OCI-M1 (cell line): ENCODE measurements at places on chromosomes 3 and 15.

- no peak for DNase-seq
Observed at GRCh38 chr3:184568924-184569829, 7.6 kb downstream of the EPHB3 start.

GRCh38 chr3:186909078-186909853 is 21.1 kb upstream of the ST6GAL1 start:
- peak; percentile 12 for DNase-seq

GRCh38 chr3:177251755-177252154 is 54.5 kb upstream of the TBL1XR1 start:
- DNase-seq: peak; percentile 56

DNA sequence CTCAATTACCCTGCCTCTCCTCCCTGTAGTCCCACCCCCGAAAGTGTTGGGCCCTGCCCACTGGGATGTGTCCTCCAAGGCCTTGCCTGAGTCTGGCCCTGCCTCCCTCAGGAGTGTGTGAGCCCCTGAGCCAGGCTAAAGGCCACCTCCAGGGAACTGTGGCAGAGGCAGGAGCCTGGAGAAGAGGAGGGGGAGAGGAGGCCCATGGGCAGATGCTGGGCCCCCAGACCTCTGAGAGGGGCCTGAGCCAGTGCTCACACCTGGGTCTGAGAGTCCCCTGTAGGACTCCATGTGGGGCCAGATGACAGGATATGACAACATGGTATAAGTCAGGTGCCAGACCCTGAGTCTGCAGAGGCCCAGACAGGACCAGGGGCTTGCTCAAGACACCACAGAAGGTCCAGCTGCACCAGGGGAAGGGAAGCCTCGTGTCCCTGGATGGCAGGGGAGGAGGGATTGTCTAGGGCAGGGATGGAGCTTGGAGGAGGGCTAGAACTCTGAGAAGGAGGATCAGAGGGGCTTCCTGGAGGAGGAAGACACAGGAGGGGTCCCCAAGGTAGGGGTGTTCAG is 217.9 kb downstream of the TBC1D2B start:
- DNase-seq: no peak

DNA sequence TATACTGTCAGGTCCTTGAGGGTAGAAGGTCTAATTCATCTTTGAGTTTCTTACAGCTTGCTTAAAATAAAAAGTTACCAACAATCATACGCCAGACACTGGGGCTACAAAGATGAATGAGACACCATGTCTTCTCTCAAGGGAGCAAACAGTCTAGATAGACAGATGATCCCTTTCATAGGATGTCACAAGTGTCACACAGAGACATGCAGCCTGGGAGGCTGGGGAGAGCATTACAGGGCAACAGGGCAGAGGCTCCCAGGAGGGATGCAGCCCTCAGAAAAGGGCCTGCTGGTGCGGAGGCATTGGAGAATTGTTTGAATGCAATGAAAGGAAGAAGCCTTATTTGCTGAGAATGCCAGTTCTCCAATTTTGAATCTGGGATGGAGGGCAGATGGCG is 39.0 kb downstream of the DRD3 start:
- DNase-seq: no peak

DNA sequence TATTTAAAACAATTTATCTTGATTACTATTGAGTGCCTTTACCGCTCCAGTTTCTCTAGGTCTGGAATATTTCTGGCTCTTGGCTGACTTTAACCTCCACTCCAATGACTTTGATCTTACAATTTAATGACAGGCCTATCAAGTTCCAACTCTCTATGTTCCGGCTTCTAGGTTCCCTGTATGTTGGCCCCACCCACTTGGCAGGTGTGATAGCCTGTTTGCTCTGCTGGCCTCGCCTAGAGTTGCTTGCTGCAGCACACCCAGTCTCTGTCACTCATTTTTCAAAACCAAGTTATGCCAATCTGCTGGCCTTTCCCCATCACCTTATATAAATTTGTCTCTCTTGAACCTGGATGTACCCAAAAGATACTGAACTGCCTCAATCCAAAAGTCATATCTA is 428.0 kb downstream of the ROBO1 start:
- DNase-seq: no peak

GRCh38 chr3:46646700-46647099 is 34.4 kb downstream of the FAM240A start:
- no peak for DNase-seq

DNA sequence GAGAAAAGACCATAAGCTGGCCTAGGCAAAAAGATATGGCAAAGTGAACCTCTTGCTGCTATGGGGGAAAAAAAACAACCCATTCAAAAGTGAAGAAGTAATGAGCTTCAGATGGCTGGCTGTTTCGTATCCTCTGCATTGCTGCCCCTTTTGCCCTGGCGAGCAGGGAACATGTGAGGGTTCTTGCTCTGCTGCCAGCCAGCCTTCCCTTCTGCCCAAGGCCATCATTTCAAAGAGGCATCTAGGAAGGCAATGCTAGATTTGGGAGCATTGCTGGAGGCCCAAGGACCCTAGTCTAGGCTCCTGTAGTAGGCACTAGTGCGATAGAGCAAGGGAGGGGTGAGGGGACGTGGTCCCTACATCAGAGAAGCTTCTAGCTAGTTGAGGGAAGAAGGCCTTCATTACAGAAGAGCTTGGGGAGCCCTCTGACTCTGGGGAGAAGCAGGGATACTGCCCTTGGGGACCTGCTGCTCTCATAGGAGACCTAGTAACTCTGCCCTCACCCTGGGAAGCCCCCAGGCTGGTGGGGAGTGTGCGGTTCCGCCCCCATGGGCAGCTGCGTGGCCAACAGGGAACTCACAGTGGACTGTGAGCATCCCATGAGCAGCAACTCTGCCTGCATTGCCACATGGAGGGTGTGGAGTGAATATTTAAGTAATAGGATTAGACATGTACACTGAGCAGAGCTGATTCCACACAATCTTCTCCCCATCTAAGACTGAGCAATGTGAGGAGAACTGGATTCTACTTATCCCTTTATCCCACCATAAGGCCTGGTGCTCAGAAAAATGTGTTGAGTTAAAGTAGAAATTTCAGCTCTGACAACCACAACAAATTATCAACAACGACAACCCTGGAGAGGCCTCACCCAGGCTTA is 21.3 kb downstream of the ITGA11 start:
- no peak for DNase-seq

- DNase-seq: peak; percentile 67
Observed at GRCh38 chr15:58584789-58585461, 153.1 kb downstream of the LIPC start.

DNA sequence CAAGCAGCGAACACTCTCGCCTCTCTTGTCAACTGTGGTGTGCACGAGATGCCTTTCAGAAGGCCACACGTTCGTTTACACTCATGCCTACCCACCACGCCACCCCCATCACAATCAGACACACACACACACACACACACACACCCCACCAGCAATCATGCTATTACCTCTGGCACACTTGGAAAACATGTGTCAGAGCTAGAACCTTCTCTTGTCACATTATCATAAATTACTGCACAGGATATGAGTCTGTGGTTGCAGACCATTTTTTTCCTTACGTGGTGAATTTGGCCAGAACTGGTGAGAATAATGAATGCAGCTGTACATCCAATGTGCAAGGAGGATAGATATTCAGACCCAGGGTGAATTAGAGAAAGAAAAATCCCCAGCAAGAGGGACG is 52.4 kb downstream of the TRIM69 start:
- no peak for DNase-seq

DNA sequence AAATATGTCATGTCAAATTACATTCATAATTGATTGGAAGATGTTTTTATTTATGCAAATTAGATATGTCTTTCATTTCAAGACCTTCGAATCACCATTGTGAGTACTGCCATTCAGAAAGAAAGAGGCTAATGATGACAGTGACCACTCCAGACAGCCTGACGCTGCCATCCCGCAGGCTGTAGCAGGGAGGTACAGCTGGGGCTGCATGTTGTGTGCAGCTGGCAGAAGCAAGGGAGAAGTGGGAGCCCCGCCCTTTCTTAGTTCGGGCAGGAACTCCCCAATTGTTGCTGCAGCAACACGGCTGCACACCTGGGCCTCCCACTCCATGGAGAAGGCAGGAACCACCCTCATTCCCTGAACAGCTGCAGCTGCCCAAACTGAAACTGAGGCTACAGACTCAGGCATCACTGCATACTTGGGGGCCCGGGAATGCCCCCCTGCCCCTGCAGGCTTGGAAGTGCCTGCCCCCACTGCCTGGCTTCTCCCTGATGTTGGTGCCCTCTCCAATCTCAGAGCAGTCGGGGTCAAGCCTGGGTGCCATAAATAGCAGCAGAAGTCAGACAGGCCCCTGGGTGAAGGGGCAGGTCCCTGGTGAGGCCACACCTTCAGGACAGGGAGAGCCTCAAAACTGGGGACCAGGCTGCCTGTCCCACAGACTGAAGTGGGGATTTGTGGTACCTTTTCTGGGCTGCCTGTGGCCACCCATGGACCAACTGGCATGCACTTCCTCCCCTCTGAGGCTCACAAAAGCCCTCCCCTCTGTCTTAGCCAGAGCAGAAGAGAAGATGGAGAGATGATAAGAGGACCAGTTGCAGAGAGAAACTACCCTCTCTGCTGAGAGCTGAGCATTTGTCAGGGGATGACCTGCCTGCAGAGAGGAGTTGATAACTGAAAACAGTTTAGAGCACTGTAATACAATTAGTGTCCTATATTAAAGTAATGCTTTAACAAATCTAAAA is 964.6 kb downstream of the SI start:
- DNase-seq: no peak

DNA sequence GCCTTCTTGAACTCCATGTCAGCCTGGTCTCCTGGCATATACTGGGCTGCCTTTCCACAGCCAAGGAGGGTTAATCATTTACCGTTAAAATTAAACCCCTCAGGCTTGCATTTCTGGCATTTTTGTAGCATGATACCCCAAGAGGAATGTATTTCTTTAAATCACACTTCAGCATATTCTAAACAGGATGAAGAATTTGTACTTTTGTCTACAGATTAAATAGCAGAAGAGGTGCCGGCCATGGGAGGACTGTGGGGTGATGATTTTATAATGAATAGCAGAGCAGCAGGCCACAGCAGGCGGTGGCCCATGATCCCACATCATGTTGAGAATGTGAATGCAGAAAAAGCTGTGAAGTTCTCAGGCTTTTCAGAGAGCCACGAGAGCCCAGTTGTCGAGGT is 90.2 kb downstream of the ARNT2 start:
- no peak for DNase-seq

- DNase-seq: no peak
Observed at GRCh38 chr3:23600167-23600871, 205.4 kb upstream of the UBE2E1 start.

DNA sequence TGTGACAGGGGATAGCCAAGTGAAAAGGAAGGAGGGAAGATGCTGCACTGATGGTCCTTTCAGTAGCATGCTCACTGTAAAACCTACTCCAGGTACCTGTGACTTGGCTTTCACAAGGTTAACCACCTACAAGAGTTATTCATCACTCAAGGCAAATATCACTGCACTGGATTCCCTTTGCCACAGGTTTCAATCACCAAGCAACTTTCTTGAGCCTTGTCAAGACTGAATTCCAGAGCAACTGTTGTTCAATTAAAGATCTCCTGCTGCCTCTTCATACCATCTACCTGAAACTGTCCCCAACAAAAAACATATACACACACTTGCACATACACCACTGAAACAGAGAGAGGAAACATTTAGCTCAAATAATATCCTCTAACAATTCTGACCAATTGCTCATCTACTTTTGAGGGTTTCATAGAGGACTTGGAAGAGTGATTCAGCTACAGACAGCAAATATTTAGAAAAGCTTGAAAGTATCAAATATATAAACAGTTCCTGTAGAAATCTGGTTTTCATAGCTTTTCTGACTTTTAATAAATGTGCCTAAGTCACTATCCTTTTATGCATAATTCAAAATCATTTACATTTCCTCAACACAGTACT is 6.5 kb downstream of the IGF2BP2 start:
- no peak for DNase-seq

DNA sequence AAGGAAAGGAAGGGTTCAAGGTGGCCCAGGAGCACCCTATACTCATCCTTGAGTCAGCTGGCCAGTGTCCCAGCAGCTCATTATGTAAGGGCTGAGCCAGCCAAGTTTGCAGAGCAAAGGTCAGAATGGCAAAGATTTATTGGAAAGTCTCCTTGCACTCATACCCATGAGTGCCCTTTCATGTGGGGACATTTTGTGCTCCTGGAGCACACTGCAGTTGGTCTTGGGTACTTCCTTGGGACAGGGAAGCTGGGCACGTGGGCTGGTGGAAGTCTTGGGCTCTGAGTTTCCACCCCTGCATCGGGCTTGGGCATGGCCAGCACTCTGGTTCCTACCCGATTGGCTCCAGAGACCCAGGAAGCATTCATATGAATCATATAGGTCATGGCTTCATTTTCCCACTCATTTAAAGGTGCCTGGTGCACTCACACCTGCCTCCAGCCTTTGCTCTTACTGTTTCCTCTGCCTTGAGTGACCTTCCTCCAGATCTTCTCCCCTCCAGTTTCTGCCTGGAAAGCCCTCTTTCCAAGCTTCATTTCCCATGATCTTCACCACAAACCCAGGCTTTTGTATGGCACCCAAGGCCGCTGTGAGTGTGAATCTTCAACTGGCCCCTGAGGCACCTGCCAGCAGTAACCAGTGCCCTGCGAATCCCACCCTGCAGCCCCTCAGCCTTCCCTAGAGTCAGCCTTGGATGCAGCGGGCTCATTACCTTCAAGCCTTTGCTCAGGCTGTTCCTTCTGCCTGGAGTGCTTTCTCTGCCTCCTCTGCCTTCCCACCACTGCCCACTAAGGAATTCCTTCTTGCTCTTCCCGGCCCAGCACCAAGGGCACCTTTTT is 10.5 kb upstream of the PRKCD start:
- DNase-seq: no peak

DNA sequence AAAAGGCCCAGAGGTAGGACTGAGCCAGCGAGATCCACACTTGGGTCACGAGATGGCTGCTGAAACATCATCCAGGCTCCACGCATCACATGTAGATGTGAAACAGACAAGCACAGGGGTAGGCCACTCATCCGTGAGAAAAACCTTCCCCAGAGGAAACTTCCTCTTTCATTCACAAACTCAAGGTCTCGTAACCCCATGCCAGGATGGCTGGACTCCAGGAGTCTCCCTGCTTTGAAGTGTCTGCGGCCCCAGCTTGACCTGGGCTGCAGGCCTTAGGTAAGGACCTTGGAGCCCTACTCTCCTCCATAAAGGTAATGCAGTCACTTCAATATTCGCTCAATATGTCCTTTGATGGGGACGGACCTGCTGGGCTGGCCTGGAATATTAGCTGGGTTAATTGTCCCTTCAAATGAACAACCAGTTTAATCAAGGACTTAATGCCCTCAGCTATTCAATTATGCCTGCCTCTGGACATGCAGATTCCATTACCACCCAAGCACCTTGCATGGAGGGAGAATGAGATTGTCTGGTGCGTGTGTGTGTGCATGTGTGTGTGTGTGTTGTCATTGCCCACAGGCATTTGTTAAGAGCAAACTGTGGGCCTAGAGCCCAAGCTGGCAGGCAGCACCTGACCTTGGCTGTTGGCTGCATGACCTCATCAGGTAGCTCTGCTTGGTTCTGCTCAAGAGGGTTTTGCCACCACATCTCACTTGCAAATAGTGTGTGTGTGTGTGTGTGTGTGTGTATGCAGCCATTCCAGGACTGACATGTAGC is 186.9 kb upstream of the TLE3 start:
- no peak for DNase-seq

- DNase-seq: no peak
Observed at GRCh38 chr3:36945333-36945980, 603 bp upstream of the TRANK1 start.
